NCI-H187 (cell line): ENCODE measurements at places on chromosomes 5 and 9.

DNA sequence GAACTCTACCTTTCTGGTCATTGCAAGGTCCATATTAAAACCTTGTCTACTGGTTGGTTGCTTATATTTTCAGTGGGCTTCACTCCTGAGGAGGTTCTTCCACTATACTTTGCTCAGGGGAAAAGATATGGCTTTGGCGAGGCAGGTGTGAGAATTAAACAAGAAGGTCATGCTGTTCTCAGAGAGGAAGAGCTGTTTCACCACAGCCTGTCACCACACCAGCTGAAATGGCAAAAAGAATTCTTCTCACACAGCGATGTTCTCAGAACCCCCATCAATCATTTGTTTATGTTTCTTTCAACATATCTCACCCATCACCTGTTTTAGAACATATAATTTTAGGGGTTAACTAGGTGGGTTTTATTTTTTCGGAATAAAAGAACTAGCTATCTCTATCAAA lies 38.6 kb downstream of the CAPSL start:
- no peak for DNase-seq

- no peak for DNase-seq
These were observed 14.6 kb upstream of the LAMC3 start for GRCh38 chr9:130994135-130995085.

DNA sequence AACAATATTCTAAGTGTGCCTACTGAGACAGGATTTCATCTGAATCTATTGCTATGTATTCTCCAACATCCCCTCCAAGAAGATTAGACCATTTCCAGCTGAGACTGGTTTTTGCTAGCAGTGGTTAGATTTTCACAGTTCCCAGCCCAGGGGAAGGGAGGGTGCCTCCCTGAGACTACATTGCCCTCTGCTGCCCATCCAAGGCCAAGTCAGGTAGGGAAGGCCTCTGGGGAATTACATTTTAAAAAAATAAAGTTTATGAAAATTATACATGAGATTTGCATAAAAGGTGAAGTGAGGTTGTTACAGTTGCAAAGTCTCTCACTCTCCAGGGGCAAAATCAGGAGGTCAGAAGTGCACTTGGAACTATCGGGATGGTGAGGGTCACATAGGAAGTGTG lies 28.0 kb upstream of the SYK start:
- no peak for DNase-seq

- no peak for DNase-seq
These were observed 57.8 kb upstream of the C5orf46 start for GRCh38 chr5:147963948-147964693.

- DNase-seq = no peak
These were observed 42.1 kb downstream of the PPP1R2B start for GRCh38 chr5:156892223-156892622.

- DNase-seq = no peak
These were observed 253.4 kb upstream of the DMAC1 start for GRCh38 chr9:8052991-8053390.

- DNase-seq = no peak
These were observed 271.3 kb downstream of the KIAA0825 start for GRCh38 chr5:94347130-94347529.
